ENCODE measurements at places on chromosomes 5 and 9.

- no peak for DNase-seq
These were observed 56.7 kb downstream of the PCDH1 start for GRCh38 chr5:141821430-141821925.

DNA sequence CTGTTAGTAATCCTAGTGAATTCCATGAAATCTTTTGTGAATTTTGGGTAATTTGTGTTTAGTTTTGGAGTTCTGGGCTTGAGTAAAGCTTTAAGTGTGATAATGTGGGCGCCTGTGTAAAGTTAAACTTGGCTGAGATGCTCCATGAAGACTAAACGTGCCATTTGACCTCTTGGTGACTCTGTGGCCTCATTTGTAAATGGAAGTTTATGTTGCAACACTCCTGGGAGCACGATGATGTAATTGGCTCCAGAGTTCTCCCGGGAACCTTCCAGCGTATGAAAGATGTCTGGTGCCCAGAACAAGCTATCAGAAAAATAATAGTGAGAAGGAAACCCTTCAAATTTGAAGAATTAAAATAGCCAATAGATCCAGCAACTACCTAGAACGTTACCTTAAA lies 981.2 kb downstream of the TLE4 start:
- DNase-seq, result no peak

DNA sequence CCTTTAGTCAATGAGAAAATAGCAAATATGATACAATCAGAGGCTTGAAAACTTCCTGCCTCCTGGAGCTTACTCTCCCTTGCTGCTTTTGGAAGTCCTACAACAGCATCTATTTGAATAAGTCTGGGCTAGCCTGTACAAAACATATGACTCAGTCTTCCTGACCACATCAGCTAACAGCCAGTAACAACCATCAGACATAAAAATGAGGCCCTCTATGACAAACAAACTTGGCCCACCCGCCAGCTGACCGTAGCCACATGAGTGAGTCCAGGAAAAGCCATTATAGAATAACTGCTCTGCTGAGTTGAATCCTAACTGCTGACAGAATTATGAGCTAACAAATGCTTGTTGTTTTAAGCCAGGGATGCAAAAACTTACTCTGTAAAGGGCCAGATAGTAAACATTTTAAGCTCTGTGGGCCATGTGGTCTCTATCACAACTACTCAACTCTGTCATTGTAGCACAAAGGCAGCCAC lies 347.6 kb downstream of the PTPRD start:
- no peak for DNase-seq

GRCh38 chr9:20028849-20029231 lies 240.0 kb upstream of the SLC24A2 start:
- no peak for DNase-seq

GRCh38 chr5:32690153-32690552 lies 21.0 kb upstream of the NPR3 start:
- no peak for DNase-seq

GRCh38 chr5:61657010-61657409 lies 325.0 kb downstream of the ZSWIM6 start:
- DNase-seq, result no peak

- no peak for DNase-seq
These were observed 165.6 kb upstream of the IRX2 start for GRCh38 chr5:2917093-2917492.

GRCh38 chr5:132782101-132782500 lies 5.1 kb upstream of the SEPTIN8 start:
- DNase-seq, result no peak

All from activated CD4-positive, alpha-beta memory T cell treated with anti-CD3 and anti-CD28 coated beads, Interleukin-2, amount 10 ng/mL, durations not matched to agents 7 days and 5 days (primary cell).